ENCODE measurements at places on chromosomes 4 and X.
A peak's percentile ranks its signal among the peaks of the same experiment; 100 is the strongest.

DNA sequence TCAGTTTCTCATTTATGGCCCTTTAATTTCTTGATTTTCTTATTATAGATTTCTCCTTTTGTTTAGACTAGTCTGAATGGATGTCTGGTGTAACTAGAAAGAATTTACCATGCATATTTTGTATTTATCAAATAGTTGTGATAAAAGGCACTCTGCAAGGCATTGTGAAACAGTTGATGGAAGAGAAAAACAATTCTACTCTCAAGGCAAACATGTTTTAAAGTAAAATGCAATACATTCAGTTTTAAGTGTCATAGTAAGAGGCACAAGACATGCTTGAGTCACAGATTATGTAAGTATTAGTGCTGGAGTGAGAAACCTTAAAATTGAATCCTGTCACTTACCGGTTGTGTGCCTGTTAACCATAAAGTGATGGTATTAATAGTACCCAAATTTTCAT is 283.3 kb upstream of the DKK2 start:
- no peak for DNase-seq

DNA sequence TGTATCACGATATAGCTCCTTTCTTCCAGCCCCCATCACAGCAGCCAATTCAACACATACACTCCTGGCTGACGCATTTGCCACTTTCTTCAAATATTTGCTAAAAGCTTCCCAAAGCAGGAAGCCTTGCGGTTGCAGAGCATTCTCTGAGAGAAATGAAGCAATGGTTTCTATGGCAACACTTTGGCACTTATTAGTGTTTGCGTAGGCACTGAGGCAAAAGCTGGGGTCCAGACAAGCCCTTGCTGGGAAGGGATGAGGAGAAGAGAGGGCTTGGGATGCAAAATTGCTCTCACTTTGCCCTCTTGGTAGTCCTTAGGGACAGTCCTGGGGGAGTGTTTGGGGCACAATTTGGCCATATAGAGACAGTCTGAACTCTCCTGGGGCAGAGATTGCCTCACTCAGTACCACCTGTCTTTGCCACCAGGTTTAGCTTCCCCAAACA is 55.0 kb upstream of the PAK3 start:
- DNase-seq, result peak; percentile 8

- DNase-seq, result no peak
These were observed 38.5 kb downstream of the CHRNA9 start for GRCh38 chr4:40373636-40374035.

DNA sequence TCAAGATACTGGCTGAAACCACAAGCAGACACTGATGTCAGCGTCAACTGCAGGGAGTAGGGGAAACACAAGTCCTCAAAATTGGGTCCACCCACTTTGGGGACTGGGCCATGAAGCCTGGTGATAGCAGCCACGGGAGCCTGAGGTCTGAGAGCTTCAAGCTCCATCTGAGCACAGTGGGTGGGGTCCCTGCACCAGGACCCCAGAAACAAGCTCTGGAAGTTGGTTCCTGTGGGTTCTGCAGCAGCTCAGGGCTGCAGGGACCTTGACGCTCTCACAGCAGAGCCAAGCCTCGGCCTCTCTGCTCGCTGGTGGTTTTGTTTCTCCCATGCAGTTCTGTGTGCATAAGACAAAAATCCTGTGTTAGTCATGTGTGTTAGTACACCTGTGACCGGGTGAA is 54.5 kb downstream of the CPLX1 start:
- DNase-seq, result no peak

- no peak for DNase-seq
These were observed 10.0 kb upstream of the ADD1 start for GRCh38 chr4:2833671-2834000.

DNA sequence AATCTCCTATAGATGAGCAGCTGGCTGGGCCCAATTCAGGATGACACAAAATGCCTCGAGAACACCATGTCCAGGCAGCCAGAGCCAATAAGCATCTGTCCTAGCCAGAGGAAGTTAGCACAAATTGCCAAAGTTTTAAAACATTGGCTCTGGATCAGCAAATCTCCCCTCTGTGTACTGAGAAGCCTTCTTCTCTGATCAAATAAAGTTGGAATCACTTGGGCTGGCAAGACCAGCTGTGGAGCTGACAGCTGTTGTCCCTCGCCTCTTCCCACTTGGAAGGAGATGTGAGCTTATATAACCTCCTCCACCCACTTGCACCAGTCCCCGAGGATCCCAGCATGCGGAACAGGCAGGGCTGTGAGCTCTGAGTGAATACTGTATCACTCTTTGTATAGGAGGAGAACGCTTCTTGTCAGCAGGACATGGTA is 183.9 kb downstream of the OPHN1 start:
- no peak for DNase-seq

GRCh38 chrX:151985955-151986354 is 11.5 kb upstream of the GABRE start:
- no peak for DNase-seq

DNA sequence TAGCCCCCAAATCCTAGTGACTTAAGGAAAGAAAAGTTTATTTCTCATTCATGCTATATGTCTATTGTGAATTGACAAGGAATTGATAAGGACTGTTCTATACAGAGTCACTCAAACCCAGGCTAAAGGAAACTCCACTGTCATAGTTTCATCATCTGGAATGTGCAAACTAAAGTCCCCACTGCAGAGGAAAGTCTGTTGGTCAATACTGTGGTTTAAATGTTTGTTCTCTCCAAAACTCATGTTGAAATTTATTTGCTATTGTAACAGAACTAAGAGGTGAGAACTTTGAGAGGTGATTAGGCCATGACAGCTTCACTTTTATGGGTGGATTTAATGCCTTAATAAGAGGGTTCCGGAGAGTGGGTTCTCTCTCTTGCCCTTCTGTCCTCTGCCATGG is 149.6 kb downstream of the COX18 start:
- no peak for DNase-seq

- DNase-seq, result no peak
These were observed 74.2 kb downstream of the BEND4 start for GRCh38 chr4:42078184-42078801.

- no peak for DNase-seq
These were observed 15.7 kb upstream of the TET2 start for GRCh38 chr4:105130945-105131344.

DNA sequence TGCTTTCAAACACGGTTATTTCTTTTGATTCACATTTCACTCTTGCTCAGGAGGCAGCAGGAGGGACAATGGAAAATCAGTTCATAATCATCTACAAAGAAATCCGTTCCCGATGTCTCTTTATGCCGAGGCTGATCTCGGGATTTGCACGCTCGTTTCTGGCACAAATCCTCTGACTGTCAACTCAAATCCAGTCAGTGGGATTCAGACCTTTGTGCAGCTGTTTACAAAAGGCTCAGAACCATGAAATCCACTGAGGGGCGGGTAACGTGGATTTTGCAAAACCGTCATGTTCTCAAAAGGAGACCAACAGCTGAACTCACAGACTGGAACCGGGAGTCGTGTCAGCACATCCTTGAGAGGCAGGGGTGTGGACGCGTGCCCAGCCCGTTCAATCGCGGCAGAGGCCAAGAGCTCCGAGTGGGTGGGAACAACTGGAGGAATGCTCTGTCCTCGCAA is 46.4 kb downstream of the ACOX3 start:
- DNase-seq, result no peak

DNA sequence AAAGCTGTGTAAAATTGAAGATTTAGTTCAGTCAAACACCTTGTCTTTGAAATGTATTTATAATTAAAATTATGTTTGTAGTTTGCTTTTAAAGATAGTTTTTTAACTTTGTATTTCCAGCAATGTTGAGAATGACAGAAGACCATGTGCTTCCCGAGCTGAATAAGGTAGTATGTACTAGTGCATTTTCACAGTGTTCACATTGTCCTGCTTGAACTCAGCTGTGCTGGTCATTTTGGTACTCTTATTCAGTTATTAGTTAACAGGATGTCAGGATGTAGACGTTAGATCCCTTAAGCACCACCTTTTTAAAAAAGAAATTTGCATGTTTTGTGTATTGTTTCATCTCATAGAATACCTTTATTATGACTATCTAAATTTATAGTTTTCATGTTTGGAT is 28.4 kb downstream of the ANAPC4 start:
- no peak for DNase-seq

DNA sequence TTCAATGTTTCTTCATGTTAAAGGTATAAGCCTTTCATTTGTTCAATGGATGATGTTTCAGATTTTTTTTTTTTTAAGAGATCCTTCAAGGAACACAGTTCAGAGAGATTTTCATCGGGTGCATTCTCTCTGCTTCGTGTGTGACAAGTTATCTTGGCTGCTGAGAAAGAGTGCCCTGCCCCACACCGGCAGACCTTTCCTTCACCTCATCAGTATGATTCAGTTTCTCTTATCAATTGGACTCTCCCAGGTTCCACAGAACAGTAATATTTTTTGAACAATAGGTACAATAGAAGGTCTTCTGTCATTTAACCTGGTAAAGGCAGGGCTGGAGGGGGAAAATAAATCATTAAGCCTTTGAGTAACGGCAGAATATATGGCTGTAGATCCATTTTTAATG is 75.8 kb downstream of the NPNT start:
- DNase-seq, result no peak

DNA sequence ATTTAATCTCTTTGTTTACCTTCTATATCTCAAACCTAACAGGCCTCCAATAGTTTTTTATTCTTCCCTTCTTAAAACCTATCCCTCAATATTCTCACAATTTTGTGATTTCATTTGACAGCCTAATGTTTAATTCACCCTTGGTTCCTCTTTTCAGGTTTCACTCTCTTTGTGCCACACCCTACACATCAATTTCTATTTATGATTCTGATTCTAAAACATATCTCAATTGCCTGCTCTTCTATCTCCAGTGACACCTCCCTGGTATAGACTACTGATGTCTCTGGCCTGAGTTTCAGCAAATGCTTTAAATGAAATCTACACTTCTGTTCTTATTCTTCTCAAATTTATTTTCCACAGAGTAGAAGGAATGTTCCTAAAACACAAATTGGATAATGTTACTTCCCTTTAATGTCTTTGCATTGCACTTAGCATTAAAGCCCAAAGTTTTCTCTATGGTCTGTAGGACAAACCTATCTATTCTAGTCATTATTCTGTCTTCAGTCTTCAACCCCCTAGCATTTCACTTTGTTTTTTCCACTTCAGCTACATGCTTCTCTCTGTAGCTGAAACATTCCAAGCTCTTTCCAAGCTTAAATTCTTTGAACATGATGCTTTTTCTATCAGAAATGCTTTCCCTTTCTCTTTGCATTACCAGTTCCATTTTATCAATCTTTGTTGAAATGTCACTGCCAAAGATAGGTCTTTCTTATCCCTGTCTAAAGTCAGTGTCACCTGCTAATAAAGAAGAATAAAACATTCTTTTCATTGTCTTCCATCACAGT is 622.0 kb downstream of the CENPC start:
- no peak for DNase-seq

- DNase-seq, result no peak
These were observed 26.1 kb upstream of the IGFBP7 start for GRCh38 chr4:57136281-57136680.

DNA sequence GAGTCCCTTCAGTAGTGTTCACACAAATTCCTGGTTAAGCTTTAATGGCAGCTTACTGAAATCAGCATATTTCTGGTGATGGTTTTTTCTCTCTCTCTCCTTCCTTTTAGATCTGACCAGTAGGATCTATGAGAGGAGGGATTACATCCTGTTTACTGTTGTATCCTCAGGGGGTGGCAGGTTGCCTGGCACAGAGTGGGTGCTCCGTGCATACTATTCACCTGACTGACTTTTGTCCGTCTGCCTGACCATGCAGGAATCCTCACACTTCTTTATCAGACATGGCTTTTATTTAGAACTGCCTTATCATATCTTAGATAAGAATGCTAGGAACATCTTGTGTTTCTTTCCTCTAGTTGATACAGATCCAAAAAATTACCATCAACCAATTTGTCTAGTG is 29.6 kb downstream of the MCUB start:
- DNase-seq, result no peak

- no peak for DNase-seq
These were observed 390.7 kb upstream of the GALNT7 start for GRCh38 chr4:172777729-172778431.

DNA sequence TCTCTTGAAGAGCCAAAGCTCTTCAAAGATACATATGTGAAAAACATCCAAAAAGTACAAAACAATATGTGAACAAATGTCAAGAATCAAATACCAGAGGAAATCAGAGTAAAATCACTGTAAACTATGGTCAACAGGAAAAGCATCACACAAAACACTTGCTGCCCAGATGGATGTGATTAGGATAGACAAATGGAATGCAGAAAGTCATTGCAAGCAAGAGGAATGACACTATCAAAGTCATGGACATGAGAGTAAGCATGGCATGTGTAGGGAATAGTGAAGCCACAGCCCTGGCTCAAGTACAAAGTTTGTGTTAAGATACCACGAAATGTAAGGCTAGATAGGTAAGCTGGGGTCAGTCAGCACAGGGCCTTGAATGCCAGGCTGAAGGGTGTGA is 37.7 kb downstream of the CLDN2 start:
- DNase-seq, result no peak

- no peak for DNase-seq
These were observed 22.8 kb downstream of the NDST4 start for GRCh38 chr4:115090483-115091075.

DNA sequence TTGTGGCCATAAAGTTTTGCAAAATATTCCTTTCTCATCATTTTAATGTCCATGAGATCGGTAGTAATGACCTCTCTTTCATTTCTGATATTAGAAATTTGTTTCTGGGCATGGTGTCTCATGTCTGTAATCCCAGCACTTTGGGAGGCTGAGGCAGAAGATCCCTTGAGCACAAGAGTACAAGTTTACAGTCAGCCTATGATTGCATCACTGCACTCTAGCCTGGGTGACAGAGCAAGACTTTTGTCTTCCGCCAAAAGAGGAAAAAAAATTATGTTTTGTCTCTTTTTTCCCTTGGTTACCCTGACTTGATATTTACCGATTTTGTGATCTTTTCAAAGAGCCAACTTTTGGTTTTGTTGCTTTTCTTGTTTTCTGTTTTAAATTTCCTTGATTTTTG is 10.8 kb upstream of the NKAP start:
- DNase-seq, result no peak

- no peak for DNase-seq
These were observed 252.6 kb downstream of the BANK1 start for GRCh38 chr4:102042871-102043802.

DNA sequence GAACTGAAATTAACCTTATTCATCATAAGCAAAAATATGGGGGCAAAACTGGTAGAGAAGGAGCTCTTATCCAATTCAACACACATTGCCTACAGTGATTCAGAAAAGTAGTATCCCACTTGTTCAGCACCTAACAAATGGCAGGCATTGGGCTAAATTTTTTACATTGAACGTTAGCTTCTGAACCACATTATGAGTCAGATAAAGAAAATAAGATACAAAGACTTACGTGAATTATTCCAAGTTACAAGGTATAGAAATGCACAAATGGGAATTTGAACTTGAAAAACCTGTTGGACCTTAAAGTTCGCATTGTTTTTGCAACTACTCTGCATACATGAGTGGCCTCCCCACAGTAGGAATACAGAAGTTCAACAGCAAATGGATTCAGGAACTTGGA is 210.6 kb downstream of the LDB2 start:
- DNase-seq, result no peak

DNA sequence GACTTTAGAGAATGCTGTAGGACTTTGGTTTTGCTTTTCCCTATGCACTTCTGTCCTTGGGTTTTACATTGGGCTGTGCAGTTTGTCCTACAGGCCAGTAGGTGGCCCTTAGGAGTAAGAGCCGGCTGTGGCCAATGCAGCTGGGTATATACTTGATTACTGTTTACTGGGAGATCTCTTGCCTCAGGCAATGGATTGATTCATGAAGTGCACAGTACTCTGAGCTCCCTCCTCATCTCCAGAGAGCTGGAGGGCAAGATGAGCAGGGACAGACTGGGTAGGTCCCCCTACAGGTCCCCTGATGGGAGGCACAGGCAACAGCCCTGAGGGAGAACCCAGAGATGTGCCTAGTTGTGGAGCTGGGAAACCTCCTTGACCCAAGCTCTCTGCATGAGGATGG is 103.8 kb upstream of the QRFPR start:
- DNase-seq, result no peak

Data from T-helper 1 cell (primary cell).